HT-29 (cell line): ENCODE measurements at places on chromosomes 16 and 17.

GRCh38 chr16:72838951-72839350 is 209.0 kb downstream of the ZFHX3 start:
- DNase-seq, result no peak

DNA sequence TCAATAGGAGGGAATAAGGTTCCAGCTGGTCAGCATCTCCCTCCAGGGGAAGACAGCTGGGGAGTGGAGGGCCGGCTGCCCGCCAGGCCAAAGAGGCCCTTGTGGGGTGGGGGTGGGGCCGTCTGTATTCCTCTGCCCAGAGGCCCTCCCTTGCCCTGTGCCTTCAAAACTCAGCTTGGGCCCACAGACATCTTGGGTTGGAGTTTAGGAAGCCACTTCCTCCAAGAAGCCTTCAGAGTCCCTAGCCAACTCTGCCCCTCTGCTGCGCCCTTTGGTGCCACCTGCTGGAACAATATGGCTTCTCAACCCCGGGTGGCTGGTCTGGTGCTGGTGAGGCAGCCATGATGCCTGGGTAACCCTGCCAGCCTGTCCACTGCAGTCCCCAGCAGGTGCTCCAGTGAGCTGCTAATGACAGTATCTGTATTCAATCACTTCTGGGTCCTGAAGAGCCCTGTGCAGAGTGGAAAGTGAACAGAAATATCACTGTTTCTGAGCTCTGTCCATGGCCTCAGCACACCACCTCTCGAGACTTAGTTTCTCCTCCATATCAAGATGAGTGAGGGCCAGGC is 16.7 kb downstream of the HSD11B2 start:
- peak; percentile 51 for DNase-seq

GRCh38 chr17:58335779-58336455 is 7.3 kb upstream of the TSPOAP1 start:
- peak; percentile 60 for DNase-seq

DNA sequence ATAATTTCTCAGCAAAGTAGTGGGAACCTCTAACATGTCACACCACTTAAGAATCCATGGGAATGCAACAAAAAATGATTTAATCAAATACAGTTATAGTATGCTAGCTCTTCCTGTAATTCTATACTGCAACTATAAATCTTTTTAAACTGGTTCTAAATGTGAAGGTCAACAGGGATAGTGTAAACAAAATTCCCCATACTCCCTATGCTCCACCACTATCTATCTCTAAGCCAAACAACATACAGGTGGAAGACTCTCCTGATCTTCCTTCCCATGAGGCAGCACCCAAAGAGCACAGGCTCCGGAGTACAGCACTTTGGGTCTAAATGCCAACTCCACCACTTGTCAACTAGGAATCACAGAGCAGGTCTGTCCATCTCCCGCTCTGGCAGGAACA is 4.4 kb downstream of the XPO6 start:
- DNase-seq, result no peak

DNA sequence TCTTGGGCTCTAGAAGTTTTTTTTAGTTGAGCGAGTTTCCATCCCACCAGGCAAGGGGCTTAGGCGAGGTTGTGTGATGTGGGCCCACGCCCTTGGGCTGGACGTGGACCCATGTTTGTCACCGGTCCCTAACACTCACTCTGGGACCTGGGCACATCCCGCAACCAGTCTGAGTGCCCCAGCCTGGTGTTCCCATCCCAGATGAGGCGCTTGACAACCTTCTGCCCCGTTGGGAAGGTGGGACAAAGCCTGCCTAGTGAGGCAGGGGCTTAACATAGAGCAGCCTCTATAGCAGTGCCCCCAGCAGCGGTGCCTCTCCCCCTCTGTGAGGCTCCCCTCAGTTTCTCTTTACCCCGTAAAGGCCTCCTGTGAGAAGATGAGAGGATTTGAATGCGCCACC is 22.5 kb downstream of the CMIP start:
- no peak for DNase-seq

- no peak for DNase-seq
Measured at GRCh38 chr17:4453812-4454591, 20.3 kb downstream of the SPNS3 start.

DNA sequence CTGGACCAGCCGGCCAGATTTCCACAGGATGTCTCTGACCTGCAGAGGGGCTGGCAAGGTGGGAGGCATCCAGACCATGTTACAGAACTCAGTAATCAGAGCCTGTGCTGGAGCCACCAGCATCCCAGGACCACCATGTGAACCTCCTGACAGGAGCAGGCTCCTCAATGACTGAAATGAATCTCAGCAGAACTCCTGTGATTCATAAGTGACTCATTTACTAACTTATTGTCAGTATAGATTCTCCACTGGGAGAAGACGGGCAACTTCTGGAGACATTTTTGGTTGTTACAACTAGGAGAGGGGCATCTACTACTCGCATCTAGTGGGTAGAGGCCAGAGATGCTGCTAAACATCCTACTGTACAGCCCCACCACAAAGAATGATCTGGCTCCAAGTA is 3.1 kb upstream of the WWOX start:
- DNase-seq, result no peak

- no peak for DNase-seq
Measured at GRCh38 chr16:17557949-17558348, 87.2 kb upstream of the XYLT1 start.

DNA sequence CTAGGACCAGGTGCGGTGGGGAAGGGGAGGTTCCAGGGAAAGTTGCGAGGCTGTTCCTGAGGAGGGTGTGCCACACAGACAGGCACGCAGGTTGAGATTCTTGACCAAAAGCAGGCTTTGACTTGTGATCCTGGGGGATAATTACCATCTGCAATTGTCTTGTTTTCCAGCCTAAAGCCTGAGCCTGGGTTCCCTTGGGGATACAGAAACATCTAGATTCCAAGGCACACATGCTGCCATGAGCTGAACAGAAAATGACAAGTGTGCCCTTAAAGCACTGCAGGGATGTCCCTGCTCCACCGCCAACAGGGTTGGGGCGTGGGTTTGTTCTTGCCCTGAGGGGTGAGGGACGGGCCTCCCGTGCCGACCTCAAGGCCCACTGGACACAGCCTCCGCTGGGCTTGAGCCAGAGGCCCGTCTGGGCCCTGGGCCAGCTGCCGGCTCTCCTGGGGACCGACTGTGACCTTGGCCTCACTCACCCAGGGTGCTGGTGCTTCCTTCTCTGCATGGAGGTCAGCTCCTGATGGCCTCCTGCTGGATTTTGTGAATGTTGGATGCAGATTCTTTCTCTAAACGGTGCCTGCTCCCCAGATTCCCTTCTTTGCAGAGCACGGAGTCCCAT is 14.0 kb downstream of the CA5A start:
- DNase-seq, result no peak

- DNase-seq, result no peak
Measured at GRCh38 chr17:33980193-33980592, 274.9 kb upstream of the CCL2 start.

- DNase-seq, result no peak
Measured at GRCh38 chr17:28992185-28992584, 13.6 kb downstream of the SEZ6 start.

DNA sequence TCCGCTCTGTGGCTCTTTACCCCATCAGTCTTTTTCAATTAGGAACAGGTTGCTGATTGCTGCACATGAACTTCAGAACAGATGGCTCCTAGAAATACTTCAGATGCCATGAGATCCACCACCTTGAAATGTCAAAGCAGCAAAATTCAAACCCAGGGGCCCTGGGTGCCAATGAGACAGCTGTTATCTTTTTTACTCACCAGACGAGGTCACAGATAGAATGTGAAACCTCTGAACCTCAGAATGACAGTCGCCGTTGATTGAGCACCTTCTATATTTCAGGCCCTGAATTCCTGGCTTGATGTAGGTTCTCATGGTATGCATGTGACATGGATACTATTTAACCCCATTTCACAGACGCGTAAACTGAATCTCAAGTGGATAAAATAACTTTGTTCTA is 63.0 kb downstream of the MAF start:
- DNase-seq, result no peak

- peak; percentile 58 for DNase-seq
Measured at GRCh38 chr17:81870131-81870980, 781 bp downstream of the ARHGDIA start.

- peak; percentile 92 for DNase-seq
Measured at GRCh38 chr16:68737046-68737729, at the start of gene CDH1. Gene CDH1, plus strand, starts transcription at chr16:68737292. Its CDS starts 124 bp downstream, at chr16:68737416.

GRCh38 chr17:74822939-74823367 is 36.7 kb downstream of the GRIN2C start:
- no peak for DNase-seq

GRCh38 chr17:31517524-31517923 is 126.0 kb downstream of the RAB11FIP4 start:
- DNase-seq, result peak; percentile 64

DNA sequence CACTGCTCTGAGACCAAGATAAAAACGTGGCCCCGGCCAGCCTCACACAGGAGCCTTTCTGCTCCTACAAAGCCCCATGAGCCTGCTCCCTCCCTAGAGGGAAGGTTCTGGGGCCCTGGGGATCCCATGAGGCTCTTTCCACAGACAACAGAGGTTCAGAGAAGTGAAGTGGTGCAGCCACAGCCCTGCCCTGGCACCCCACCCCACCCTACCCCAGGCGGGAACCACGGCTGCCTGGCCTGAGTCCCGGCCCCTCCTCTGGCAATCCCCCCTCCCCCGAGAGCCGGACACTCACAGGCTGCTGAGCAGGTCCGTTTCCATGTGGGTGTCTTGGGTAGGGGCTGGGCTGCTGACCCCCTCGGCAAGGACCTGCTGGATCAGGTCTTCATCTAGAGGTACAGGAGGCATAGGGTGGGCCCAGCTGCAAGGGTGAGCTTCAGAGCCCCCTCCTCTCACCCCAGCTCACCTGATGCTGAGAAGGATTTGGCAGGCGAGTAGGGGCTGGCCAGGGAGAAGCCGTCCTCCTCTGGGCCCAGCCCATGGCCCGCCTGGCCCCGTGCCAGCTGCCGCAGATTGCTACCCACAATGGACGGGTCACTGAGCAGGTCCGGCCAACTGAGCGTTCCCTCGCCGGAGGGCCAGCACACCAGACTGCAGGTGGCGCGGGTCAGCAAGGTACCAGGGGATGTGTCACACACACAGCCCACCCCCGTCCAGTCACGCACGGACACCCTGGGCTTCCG is 38.7 kb downstream of the PKD1 start:
- DNase-seq, result no peak

DNA sequence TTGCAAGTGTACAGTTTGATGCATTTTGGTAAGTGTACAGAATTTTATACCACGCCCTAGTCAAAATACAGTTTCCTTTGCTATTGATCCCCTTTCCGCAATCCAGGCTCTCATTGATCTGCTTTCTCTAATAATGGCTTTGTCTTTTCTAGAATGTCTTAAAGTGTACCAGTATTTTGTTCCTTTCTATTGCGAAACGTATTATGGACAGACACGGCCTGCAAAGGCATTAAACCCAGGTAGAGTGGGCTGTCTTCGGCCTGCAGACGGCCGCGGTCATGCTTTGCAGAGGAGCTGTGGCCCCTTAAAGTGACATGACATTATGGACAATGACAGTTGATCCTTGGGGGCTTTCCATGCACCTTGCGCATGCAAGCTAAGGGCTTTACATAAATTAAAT is 15.9 kb upstream of the HSBP1 start:
- no peak for DNase-seq

GRCh38 chr16:35543486-35543885 is 2084.1 kb downstream of the TP53TG3F start:
- DNase-seq, result no peak

GRCh38 chr16:49811644-49812334 is 44.1 kb downstream of the ZNF423 start:
- DNase-seq, result no peak

DNA sequence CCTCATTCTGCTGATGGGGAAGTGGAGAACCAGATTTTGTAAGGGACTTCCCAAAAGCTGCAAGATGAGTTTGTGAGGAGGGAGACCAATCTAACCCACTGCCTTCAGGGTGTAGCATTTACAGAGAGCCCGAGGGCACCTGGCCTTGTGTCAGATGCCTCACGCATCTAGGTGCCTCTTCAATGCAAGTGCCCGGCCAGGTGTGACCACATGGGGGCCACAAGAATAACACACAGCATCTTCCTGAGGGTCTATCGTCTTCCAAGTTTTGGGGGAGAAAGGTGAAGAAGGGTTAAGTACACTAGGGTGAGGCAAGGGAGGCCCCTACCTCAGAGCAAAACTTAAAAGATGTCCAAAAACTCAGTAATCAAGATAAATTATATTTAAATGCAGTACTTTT is 401.7 kb upstream of the CDH5 start:
- DNase-seq, result no peak

DNA sequence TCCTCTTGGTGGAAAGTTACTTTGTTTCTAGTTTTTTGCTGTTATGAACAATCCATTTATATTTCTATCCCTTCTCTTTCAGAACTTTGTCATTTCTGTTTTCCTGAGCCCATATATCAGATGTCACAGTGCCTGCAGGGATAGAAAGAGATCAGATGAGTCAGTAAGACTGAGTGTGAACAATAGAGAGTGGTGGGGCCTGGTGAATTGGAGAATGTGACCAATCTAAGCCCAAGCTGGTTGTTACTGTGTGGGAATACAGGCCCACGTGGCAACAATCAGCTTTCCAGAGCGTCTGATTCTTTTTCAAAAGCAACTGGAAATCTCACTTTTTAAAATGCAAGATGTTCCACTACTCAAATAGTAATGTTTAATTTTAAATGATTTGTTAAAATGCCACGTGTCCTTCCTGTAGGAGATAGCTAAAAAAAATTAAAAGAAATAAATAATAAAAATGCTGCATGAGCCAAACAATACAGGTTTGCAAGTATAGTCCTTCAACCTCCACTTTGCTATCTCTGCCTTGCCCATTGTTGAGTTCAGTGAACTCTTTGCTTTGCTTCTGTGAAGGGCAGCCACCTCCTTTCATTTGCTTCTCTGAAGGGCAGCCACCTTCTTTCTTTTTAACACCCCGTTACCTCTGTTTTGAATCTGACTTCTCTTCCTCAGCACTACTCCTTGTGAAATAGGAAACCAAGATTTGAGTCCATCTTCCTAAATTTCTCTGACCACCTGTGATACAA is 9.6 kb downstream of the DCTN5 start:
- DNase-seq, result no peak

- DNase-seq, result no peak
Measured at GRCh38 chr16:61998460-61998859, 37.8 kb downstream of the CDH8 start.

DNA sequence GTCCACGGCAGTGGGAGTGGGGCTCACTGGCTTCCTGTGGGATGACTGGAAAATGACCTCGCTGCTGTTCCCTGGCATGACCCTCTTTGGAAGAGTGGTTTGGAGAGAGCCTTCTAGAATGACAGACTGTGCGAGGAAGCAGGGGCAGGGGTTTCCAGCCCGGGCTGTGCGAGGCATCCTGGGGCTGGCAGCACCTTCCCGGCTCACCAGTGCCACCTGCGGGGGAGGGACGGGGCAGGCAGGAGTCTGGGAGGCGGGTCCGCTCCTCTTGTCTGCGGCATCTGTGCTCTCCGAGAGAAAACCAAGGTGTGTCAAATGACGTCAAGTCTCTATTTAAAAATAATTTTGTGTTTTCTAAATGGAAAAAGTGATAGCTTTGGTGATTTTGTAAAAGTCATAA is 7.8 kb upstream of the RNF213 start:
- DNase-seq, result peak; percentile 82

GRCh38 chr17:55124730-55125360 is 139.9 kb upstream of the HLF start:
- no peak for DNase-seq
